ENCODE measurements at places on chromosomes 5 and 9. TPM values are rescaled to one million over a fixed set of nuclear protein-coding genes. Genes with fewer than 3 reads are reported as not detected.
A peak's percentile ranks its signal among the peaks of the same experiment; 100 is the strongest.

Gene TPPP
- 8.1 TPM for total RNA-seq

- DNase-seq = no peak
Measured at GRCh38 chr5:113901718-113902117, 388.2 kb downstream of the YTHDC2 start.

DNA sequence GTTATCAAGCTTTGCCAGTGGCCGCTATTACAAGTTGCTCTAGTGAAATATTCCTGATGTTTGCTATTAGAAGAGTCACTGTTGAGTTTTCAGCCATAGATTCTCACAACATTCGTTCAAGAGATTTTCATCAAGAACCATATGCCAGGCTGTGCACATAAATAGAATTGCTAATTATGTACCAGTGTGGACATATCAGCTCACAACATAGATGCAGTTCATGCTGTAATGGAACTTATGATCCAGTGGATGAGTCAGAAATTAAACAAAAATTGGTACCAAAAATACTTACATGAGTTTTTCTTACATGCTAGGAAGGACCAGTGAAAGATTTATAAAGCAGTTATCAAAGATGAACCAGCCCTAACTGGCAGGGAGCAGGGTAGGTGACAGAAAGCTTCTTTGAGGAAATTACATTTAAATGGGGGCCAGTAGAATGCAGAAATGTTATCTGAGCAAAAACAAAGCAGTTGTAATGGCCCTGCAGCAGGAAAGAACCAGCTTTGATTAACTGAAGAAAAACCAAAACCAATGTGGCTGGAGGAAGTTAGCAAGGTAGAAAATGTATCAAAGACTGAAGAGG lies 404.2 kb downstream of the DNAH5 start:
- no peak for DNase-seq

DNA sequence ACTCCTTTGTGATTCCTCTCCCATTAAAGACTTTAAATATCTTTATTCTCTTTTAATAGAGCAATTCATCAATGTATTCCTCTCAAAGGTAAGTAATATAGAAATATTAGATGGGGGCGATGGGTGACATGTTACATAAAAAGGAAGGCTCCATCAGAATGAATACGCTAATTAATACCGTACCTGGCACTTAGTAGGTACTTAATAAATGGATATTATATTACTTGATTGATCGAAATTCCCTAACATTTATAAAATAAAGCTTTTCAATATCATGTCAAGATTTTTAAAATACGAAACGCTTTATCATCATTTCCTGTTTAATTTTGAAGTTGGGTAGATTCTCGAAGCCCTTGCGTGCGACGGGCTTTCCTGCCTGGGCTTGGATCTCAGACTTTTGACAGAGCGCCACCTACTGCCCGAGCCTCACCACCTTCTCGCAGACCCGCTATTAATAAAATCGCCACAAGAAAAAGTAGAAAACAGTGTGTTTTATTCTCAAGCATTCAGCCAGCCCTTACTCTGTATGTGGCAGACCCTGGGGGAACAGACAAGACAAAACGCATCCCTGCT lies 99.4 kb downstream of the C5orf15 start:
- peak; percentile 79 for DNase-seq

DNA sequence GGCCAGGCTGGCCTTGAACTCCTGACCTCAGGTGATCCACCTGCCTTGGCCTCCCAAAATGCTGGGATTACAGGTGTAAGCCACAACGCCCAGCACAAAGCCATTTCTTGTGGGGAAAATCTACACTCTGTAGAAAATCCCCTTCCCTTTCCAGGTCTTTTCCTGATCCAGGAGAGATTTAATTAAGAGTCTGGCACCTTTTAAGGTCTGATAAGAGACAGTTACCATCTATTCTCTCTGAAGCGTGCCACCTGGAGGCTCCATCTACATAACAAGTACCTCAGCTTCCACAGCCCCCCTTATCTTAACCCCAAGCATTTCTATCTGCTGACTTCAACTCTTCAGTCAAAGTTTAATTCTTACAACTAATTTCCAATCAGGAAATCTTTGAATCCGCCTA lies 71.4 kb upstream of the CDK20 start:
- DNase-seq = no peak

- DNase-seq = no peak
Measured at GRCh38 chr9:35903049-35903448, 3.0 kb upstream of the HRCT1 start.

GRCh38 chr9:89254773-89255125 lies 56.2 kb upstream of the CKS2 start:
- no peak for DNase-seq
